CD8-positive, alpha-beta T cell (primary cell): ENCODE measurements at places on chromosomes 6 and 20.

GRCh38 chr20:3658716-3659491, 4.3 kb downstream of the GFRA4 start:
- DNase-seq = no peak

GRCh38 chr20:52998268-52998667, 26.1 kb downstream of the TSHZ2 start:
- DNase-seq = no peak

DNA sequence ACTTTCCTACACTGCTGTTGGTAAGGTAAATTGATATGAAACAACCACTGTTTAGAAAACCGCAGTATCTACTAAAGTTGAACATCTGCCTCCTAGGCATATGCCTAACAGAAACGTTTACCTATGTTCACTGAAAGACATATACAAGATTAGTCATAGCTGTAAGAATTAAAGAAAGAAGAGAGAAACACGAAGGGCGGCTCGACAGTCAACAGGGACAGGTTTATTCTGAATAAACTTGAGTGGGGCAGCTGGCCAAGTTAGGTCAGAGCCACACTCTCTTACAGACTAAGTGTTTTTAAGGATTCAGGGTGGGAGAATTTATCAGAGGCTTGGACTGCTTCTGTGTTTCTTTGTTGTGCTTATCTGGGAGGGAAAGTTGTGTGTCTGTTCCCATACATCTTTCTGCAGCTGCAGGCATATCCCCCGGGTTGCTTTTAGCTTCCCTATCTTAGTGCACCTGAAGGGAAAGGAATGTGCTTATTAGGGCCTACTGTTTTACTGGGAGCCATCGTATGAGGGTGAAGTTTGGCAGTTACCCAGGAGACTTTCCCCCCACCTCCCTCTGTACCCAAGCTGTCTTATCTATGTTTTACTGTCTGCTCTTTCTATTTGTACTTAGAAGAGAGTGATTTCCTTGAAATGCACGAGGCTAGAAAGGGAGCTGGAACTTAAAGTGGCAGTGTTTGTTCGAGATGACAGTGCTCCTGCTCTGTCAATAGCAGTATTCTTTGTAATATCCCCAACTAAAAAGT, 20.4 kb downstream of the PROCR start:
- DNase-seq = no peak

DNA sequence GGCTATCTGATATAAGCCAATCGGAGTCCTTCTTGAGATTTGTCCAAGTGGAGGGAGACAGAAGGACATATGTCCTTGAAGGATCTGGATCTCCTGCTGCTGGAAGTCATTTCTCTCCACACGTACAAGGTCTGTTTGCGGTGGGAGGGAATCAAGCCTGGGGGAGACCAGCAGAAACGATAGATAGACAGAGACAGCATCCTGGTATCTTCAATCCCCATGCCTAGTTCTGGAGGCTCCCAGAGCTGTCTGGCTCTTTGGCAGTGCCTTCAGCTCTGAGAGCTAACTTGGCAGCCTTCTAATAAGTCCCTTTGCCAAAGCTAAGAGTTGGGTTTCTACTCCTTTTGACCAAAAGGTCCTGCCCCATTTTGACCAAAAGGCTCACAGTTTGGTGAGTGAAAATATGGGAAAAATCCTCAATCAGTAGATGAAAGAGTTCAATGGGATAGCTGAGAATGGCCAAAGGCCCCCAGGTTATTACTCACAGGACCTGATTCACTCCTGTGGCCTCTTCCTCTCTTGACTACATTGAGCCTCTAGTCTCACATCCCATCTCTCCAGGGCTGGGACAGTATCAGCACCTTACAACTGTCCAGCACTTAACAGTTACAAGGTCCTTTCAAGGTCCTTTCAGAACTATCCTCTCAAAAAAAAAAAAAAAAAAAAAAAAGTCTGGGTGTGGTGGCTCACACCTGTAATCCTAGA, 20.3 kb downstream of the AARS2 start:
- DNase-seq = no peak

- DNase-seq = no peak
Observed at GRCh38 chr6:151916680-151917164, 109.2 kb downstream of the ESR1 start.

DNA sequence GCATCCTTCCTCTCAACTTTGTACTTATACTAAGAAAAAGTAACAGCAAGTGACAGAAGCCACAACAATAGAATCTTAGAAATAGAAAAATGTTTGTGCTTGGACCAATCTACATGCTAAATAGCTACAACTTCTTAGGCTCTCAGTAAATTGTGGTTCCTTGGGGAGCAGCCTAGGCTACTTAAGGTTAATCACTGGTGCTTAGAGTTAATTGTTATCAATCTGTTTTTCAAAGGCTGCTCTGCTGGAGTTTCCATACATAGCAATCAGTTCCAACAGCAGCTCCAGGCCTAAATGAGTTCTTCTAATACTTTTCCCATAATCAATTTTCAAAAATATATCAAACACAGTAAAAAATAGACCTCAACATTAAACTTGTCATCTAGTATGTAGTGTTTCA, 571.4 kb downstream of the EPHA7 start:
- DNase-seq = no peak

DNA sequence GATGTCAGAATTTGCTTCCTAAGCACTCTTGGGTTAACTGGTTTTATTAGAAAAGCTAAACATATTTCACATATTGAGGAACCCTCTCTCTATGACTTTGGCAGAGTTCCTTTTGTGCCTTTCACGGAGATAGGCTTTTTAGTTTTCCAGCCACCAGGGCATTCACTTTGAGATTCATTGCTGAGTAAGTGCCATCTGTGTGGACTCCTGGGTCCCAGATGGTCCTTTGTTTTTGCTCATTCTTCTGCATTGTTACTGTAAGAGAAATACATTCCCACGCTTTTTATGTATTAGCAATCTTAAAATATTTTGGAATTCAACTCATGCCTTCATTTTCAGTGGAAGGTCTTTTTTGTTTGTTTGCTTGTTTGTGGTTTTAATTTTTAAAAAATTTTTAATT, 76.3 kb upstream of the PHACTR2 start:
- no peak for DNase-seq

- DNase-seq = no peak
Observed at GRCh38 chr6:136037876-136038460, 186.5 kb downstream of the PDE7B start.

- DNase-seq = no peak
Observed at GRCh38 chr20:17562804-17563305, 7.0 kb upstream of the DSTN start.

- no peak for DNase-seq
Observed at GRCh38 chr20:63138855-63139341, 77.0 kb downstream of the YTHDF1 start.

- no peak for DNase-seq
Observed at GRCh38 chr6:118939683-118940082, 4.7 kb upstream of the MCM9 start.

- DNase-seq = no peak
Observed at GRCh38 chr6:150634964-150635292, 35.2 kb downstream of the PLEKHG1 start.

GRCh38 chr6:23389386-23389785, 736.6 kb upstream of the NRSN1 start:
- no peak for DNase-seq

- no peak for DNase-seq
Observed at GRCh38 chr6:33772082-33772830, 16.7 kb downstream of the LEMD2 start.

DNA sequence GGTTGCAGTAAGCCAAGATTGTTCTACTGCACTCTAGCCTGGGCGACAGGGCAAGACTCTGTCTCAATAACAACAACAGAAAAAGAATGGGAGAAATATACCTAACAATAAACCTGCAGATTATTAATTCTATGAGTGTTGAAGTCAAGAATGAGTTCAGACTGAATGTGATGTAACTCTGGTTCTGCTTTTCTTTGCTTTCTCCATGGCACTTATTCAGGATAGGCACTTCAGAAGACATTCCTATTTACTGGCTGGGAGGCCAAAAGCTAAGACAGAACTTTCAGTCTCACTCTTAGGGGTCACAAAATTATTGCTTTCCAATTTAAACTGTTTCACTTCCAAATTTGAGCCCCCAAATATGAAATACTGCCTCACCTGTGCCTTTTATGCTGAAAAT, 15.7 kb upstream of the PRIM2 start:
- DNase-seq = no peak

- DNase-seq = no peak
Observed at GRCh38 chr6:27986928-27987725, 30.1 kb downstream of the OR2B6 start.

DNA sequence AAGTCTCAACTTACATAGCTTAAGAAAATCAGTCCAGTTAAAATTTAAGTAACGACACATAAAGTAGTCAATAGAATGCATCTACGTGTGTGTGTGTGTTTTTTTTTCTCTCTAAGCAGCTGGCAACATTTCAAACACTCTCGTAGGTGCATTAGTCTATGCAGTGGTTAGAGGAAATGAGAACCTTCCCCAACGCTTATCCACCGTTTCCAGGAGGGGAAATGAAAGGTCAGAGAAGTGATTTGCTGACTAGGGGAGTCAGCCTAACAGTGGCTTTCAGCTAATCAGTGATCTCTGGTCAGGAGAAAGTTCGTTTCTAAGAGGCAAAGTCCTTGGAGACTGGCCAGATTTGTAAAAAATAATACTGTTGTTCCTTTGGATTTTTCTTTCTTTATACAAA, 806.6 kb downstream of the C6orf118 start:
- no peak for DNase-seq

DNA sequence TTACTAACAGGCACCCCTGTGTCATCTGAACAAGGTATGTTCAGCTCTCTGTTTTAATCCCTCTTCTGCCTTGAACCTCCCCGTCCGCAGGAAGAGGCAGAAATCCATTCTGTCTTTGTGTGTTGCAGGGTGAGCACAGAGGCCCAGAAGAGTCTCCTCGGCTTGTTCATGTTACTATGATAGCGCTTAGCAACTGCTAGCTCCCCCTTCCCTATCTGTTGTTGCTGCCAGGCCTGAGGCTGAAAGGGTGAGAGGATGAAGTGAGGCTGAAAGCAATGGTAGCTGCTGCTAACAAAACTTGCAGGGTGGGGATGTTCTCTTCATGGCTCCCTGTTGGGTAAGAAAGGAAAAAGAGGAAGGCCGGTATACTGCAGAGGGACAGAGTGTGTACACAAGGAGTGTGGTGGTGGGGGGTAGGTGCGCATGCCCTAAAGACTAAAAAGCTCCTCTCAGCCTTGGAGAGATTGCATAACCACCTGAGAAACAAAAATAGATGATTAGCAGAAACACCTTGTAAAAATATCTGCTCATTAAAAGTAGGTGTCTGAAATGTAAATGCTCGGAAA, 55.2 kb upstream of the CITED2 start:
- DNase-seq = no peak

- no peak for DNase-seq
Observed at GRCh38 chr6:46353528-46353927, 137.7 kb downstream of the RCAN2 start.

DNA sequence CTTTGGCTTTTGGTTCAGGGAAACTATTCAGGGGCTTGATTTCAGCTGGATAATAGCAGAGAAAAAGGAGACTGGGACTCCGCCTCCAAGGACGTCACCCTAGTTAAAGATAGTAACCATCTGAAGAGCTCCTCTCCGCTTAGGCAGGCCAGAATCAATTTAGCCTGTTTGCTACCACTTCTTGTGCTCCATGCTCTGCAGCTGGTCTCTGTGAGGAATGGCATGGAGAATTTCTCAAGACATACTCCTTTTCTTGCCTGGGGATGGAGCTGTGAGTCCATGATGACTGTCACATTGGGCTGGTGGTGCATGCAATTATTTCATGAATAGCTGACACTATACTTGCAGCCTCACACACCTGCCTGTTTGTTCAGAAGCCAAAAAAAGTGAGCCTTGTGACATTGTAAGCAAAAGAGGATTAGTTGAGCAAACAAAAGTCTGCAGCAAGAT, 61.4 kb downstream of the TXLNB start:
- DNase-seq = no peak

- no peak for DNase-seq
Observed at GRCh38 chr20:50415021-50415515, 95.1 kb upstream of the PTPN1 start.

DNA sequence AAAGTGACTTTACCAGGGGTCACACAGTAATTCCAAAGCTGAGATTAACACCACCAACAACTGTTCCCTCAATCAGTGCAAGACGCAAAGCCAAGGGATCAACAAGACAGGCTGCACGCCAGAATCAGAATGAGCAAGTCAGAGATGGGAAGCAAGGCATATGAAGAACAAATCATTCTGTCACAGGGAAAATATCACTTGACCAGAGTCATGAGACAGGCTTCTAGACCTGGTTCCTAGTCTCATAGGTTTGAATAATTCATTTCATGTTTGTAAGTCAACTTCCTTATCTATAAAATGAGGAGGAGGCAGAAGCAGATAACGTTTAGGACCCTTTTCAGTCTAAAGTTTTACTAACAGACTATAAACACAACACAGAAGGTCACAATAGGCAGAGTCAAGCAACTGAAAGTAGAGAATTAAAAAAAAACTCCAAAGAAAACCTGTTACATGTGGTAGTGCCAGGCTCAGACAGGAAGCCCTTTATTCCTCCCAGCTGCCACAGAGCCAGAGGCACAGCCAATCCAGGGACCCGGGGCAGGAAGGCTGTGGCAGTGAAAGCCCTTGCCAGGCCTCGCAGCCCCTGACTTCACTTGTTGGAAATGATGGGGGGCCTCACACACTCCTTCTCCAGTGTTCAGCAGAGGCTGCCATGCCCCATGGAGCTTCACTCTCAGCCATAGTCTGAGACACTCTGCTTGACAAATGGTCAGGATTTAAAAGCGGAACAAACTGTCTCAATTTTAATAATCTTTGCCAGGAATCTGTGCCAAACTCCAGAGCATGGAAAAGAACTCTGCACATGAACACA, 29.2 kb upstream of the DST start:
- no peak for DNase-seq

- DNase-seq = no peak
Observed at GRCh38 chr6:90386399-90387382, 90.0 kb upstream of the BACH2 start.

DNA sequence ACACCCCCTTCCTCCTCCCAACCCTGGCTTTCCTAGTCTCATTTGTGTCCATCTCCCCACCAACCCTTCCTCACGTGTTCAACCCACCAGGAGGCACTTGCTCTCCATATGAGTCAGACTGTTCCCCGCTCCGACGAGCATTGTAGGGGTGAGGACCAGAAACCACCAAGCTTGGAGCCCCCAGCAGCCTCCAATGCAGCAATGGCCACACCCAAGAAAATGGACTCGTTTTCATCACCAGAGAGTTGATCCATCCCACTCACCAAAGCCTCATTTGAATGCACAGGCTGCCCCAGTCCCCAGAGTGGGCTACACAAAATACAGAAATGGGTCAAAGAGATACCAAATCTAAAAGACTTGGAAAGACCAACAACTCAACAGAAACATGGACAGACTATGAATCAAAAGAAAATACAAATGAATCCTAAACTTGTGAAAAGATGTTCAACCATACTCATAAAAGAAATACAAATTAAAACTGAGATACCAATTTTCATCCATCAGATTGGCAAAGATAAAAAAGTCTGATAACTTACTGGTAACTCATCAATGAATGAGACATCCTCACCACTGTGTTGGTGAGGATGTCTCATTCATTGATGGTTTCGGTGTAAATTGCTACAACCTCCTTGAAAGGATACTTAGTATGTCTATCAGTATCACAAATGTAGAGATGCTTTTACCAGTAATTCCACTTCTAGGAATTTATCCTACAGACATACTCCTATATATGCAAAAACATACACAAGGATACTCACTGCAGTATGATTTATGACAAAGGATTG, 68.1 kb downstream of the TRERF1 start:
- no peak for DNase-seq

- DNase-seq = no peak
Observed at GRCh38 chr6:17741507-17741906, 34.8 kb upstream of the NUP153 start.
